ENCODE measurements at places on chromosomes 3 and 15.

GRCh38 chr15:23762026-23762425, 74.9 kb upstream of the NDN start:
- no peak for DNase-seq

- no peak for DNase-seq
These were observed 74.9 kb upstream of the ZNF280D start for GRCh38 chr15:56808160-56808559.

- no peak for DNase-seq
These were observed 66.4 kb upstream of the RPL35A start for GRCh38 chr3:197883541-197883940.

DNA sequence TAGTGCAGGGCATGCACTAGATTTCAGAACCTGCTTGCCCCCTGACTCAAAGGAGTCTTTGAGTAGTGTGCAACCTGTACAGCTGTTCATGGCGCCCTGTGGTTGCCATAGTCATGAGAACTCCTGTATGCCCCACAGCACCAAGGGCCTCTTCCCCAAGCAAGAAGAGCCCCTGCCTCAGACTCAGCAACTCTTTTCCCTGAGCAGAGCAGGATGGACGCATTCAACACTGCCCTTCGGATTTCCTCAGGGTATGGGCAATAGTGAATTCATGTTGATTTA, 89.7 kb upstream of the KLF13 start:
- no peak for DNase-seq

DNA sequence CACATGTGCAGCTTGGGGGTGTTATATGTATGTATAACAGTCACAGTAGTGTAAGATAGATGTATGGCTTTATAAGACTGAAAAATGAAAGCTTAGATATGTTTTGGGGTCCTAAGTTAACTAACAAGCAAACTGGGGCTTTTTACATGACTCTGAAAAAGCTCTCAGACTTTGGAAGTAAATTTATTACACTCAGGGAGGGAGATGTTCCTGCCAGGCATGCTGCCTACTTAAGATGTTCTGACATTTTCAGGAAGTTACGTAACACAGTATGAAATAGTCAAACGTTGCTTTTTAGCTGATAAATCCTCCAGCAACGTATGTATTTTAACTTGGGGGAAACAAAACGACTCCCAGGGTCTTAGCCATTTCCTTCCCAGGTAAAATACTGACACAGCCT, 1.7 kb upstream of the IFT57 start:
- DNase-seq = no peak

GRCh38 chr3:38306941-38307340, 24.8 kb downstream of the SLC22A14 start:
- no peak for DNase-seq

GRCh38 chr3:61239871-61240270, 11.4 kb downstream of the FHIT start:
- DNase-seq = no peak

DNA sequence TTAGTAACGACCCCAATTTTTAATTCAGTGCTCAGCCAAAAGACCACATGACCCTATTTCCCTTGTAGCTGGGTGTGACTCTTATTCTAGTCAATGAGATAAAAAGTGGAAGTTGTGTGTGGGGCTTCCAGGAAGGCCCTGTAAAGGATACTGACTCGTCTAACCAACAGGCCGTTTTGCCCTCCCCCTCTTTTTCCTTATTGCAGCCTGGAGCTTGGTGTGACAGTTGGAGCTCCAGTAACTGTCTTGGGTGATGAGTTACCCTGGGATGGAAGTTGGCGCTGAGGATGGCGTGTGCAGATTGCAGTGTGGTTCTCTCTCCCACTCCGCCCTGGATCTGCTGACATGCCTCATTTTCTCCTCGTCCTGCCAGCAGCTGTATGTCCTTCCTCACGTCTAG, 209.3 kb upstream of the PROK2 start:
- no peak for DNase-seq

DNA sequence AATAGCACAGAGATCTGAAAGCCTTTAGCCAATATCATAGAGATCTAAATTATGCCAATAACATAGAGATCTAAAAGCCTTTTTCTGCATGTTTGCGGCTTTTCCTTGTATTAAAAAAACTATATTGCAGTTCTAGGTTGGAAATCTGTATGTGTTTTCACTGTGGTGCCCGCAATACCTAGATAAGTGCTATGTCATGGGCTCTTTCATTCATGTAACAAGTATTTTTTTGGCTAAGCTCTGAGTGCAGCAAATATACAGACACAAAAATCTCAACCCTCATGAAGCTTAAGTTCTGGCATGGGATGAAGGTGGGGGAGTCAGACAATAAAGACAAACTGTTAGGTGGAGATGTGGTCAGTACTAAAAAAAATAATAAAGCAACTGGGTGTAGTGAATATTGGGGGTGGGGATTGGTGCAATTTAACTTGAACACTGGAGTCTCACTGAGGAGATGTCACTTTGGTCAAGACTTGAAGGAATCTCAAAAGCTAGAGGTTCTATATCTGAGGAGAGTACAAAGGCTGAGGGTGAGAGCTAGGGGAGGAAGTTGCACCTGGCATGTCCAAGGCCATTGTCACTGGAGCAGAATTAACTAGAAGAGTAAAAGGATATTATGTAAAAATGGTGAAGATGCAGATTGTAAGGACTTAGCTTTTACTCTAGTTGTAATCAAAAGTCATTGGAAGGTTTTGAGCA, 973 bp downstream of the BUB1B start:
- DNase-seq = no peak

DNA sequence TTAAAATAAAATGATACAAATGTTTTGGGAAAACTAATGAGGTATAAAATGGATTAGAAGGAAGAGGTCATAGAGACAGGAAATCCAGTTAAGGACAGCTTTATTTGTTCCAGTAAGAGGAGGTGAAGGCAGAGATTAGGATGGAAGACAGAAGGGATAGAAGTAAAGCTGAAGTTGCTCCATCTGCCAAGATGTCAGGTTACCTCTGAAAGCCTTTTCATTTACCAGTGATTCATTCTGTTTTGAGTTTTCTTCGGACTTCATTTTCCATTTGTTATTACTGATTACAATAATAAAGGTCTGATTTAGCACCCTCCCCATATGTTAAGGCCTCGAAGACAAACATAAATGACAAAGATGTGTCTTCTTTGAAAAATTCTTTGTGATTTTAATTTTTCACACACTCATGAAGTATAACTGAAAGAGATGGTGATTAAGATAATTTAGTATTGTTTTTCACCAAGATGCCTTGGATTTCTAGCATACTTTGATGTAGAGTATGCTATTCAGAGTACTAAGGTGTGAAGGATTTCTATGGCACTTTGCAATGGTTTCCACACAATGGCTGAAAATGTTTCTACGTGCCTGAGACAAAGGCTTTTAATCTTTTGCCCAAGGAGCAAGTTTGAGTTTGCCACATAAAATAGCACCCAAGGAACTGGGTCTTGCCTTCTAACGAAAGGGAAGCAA, 75.4 kb upstream of the PLAAT1 start:
- no peak for DNase-seq

- DNase-seq = no peak
These were observed 36.2 kb downstream of the GTF2E1 start for GRCh38 chr3:120778776-120779175.

DNA sequence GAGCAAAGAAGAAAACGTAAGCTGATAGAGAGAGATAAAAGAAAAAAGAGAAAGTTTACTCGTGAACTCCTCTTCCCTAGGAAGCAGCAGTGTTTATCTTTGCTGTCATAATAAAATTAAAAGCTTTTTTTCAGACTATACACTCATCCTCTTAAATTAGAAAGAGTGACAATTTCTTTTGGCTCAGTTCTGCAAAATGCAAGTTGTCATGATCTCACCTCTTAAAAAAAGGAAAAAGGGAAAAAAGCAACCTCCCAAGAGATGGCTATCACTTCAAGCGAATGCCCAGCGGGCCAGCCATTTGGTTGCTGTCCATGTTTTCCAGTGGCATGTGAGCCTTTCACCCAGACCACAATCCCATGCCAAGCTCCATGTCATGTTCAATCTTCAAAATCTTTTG, 7.0 kb upstream of the THBS1 start:
- DNase-seq = no peak

- no peak for DNase-seq
These were observed 56.6 kb upstream of the PLXND1 start for GRCh38 chr3:129663045-129663446.

DNA sequence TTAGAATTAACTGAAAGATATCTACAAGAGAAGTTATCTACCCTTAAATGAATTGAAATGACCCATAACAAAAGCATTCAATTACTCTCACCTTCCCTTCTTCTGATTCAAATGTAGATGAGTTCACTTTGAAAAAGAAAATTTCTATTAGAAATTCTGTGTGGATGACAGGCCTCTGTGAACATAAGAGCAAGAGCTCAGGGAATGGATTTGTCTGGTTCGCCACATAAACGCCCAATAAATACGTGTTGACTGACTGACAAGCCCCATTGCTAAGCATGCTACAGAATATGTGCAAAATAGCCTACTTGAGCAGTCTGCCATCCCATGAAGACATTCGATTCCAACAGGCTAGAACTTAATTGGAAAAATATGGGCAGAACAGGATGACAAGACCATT, 315.9 kb downstream of the MECOM start:
- no peak for DNase-seq

DNA sequence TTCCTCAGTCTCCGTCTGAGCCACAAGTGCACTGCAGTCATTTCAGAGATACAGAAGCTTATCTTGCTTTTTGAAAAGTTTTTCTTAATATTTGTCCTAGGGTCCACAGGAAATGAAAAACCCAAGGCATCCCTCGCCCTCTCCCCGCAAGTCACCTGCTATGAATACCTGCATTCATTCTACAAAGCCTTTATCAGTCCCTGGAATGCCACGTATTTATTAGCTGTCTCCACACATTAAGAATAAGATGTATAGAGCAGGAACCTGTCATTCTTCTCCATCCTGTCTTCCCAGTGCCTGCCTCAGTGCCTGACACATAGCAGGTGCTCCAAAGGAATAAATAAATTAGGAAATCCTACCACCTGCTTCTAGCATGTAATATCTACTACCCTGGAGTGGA, 73.3 kb upstream of the ICE2 start:
- no peak for DNase-seq

DNA sequence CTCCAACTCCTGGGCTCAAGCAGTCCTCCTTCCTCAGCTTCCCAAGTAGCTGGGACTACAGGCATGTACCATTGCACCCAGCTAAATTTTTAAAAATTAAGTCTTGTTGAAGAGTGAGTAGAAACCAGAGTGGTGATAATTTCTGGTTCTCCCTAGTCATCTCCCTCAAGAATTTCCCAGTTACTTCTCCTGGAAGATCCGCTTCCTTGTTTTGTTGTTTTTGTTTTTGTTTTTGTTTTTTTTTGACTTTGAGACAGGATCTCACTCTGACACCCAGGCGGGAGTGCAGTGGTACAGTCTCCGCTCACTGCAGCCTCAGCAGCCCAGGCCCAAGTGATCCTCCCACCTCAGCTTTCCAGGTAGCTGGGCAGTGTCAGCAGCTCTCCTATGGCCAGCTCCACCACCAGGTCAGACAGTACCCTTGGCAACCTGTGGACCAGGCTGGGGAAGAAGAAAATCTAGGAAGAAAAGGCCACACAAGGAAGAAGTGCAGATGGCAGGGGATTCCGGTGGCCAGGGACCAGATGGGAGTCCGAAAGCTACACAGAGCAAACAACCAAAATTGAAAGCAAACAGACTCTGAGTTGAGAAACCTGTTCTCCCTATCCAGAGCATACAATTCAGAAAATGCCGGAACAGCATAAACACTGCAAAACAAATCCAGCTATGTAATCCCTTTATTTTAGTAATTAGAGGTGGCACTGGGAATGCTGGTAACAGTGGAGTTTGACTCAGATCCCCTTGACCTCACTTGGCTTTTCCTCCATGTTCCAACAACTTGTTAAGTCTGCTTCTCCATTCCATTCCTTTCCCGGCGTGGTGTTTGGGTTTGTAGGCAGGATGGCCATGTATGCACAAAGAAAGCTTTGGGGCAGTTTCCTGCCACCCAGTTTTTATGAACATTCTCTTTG, 266.6 kb upstream of the CTDSPL start:
- DNase-seq = no peak

DNA sequence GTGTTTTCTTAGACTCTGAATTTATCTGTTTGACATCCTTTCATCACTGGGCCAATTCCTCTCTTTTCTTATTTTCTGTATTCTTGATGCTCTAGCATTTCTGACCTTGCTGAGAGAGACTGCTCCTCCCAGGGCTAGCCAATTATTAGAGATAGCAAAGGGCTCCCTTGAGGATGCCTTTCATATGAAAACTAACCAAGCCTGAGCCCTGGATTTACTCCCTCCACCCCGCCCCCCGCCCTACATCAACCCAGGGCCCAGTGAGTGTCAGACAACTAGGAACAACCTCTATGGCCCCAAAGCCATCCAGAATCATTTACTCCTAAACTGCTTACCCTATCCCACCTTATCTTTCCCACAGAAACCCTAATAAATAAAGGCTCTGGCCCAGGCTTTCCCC, 69.7 kb upstream of the LARS2 start:
- DNase-seq = no peak

GRCh38 chr3:87564438-87564837, 288.1 kb upstream of the POU1F1 start:
- no peak for DNase-seq

DNA sequence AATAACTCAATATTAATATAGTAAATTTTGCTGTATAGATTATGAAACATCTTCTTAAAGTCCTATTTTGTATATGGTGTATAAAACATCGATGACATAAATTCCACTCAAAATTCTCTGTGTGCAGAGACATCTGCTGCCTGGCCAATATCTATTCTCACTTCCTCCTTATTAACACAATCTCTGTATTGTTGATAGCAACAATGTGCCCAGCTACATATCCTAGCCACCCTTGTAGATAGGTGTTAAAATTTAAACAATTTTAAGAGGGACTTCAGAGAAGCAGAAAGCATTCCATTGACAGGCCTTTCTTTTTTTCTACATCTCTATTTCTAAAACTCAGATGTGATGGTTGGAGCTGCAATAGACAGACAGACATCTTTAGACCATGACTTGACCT, 72.3 kb downstream of the FGF12 start:
- no peak for DNase-seq

DNA sequence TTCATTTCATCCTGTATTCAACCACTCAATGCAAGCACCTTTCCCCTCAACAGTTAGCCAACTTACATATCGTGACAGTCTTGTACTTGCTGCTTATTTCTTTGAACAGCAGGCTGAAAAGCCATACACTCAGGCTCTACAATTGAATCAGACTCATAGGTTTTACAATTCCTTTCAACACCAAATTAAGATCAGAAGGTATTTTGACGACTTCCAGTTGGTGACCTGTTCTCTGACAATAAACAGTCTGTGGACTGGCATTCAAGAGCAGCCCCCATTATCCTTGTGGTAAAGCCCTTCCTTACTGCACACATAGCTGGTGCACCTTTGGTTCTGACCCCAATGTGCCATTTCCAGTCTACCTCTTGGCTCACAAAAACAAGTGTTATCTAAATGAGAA, 140.0 kb upstream of the MB21D2 start:
- DNase-seq = no peak

- no peak for DNase-seq
These were observed 135.0 kb downstream of the STAG1 start for GRCh38 chr3:136617198-136617597.

- DNase-seq = no peak
These were observed 595.4 kb downstream of the FOXP1 start for GRCh38 chr3:70988111-70988510.

All from activated CD8-positive, alpha-beta memory T cell treated with anti-CD3 and anti-CD28 coated beads for 1 hour (primary cell).